ENCODE measurements at places on chromosomes 2 and 18.

DNA sequence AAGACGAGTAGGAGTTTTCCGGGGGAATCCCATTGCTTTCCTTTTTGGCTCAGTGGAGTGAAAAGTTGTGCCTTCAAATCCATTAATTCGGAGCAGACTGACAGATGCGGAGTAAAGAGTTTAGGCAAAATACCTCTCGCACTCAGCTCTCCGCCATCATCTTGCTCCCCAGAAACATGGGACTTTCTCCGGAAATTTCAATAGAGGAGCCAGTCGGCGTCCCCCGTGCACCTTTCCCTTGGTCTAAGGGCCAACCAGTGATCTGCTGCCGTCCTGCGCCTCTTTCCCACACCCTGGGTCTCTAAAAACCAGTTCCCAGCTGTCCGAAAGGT lies 318 bp downstream of the TYW5 start:
- peak; percentile 79 for DNase-seq

- no peak for DNase-seq
Measured at GRCh38 chr2:148042219-148042618, 21.3 kb downstream of the MBD5 start.

DNA sequence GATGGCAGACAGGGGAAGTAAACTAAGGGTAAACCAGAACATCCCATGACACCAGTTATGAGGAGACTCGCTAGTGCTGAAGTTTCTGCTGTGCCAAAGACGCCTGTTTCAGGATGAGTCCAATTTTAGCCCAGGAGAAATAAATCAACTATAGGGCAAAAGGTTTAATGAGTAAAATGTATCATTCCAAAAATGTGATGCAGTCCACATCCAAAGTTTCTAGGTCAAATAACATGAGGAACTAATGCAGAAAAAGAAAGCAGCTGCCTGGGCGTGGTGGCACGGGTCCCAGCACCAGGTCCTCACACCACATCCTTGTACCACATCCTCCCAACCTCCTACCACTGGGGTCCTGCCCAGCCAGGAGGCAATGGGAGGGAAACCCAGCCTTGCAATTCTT lies 126.9 kb upstream of the CTAGE1 start:
- no peak for DNase-seq

DNA sequence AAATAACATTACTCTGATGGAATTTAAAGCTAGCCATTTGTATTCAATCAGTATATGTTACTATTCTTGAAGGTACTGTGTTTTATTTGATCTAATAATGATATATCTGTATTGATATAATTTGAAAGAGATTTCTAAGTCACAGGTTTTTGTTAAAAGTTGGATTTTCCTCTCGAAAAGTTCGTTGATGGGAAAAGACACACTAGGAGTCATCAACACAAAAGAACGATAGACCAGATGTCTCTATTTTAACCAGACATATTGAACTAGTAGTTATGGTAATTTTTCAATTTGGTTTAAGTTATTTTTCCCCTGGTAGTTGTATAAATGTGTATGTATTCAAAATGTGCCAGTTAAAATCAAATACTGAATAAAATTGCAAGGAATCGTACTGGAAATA lies 2.5 kb downstream of the ASXL3 start:
- DNase-seq: no peak

DNA sequence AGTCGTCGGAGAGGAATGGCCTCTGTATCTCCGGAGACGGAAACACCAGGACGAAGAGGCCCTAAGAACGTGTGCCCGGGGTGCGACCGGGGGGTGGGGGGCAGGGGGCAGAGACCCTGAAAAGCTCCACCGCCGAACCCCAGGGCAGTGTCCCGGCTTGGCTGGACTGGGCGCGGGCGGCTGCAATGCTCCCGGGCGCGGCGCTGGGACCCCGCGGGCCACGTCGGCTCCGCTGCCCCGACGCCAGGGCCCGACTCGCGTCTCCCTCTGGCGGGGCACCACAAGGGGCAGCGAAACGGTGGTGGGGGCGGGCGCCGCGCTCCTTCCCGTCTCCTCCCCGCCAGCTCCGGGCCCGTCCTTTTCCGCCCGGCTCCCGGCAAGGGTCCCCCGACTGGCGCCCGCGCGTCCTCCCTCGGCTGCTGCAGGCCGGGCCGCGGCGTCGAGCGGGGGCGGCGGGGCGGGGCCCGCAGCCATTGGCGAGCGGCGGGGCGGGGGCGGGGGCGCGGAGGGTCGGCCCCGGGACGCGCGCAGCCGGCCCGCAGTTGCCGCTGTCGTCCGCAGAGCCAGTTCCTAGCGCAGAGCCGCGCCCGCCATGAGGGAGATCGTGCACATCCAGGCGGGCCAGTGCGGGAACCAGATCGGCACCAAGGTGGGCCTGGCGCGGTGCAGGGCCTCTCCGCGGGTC lies at the start of gene TUBB6:
TSS of gene TUBB6 (plus strand) at position 541 of the 685 bp plus-strand sequence. CDS start at position 593, 52 bp downstream.
- DNase-seq: peak; percentile 78

DNA sequence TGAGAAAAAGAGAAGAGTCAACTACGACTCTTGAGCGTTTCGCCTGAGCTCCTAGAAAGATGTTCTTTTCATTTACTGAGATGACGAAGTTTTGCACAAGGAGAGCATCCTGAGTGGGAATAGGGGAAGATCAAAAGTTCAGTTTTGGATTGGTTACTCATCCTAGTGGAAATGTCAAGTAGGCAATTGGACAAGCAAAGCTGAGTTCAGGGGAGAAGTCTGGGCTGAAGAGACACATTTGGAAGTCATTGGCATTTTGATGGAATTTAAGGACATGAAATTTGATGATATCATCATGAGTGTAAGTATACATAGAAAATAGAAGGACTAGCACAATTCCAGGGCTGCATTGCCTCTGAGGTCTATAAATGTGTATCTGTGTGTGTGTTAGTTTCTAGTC lies 416.6 kb downstream of the RAD51AP2 start:
- no peak for DNase-seq

DNA sequence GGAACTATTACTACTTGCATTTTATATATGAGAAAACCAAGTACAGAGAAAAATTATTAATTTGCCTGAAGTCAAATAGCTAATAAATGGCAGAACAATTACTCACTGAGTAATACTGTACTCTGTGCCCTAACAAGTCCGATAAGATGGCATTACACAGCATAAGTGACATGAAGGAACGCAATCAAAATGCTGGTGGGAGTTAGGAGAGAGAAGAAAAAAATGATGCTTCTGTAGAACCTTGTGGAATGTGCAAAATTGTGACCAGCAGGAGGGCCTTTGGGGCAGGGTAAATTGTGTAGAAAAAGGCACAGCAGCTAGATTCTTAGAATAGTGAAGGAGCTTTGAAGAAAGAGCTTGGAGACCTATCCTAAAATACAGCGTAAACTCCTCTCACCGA lies 32.9 kb downstream of the EPHA4 start:
- DNase-seq: no peak

- DNase-seq: no peak
Measured at GRCh38 chr2:158120102-158120501, 18.4 kb downstream of the UPP2 start.

DNA sequence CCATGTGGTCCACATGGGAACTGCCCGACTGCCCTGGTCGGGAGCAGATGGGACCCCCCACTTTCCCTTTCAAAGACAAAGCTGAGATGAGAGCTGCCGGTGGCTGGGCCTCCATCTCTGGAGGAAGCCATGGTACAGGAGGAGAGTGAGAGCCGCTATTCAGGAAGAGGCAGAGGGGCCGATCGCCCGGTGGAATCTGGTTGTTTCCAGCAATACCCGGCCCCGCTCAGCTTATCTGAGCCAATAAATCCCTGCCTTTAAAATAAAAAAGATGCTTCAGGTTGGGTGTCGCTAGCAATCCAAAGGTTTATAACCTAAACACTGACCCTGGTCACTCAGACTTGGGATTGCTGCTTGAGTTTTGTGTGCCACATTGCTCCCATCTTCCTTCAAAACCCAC lies 15.2 kb upstream of the B3GNT7 start:
- no peak for DNase-seq

DNA sequence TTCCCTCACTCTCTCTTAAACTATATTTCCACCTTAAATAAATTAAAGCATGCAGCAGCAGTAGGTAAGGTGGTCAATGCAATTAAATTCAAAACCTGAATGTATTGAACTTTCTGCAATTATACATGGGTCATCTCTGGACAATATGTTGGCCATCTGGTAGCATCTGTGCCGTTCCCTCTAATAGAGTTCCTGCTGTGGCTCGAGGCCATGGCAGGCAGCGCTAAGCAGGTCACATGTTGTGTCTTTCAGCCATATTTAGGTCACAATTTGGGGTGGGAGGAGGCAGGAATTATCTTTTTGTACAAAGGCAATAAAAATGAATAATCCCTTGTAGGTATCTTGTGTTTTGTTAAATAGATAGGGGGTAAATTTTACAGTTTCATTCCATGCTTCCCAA lies 676.2 kb downstream of the ZEB2 start:
- DNase-seq: no peak

GRCh38 chr2:152425765-152426727 lies 91.1 kb downstream of the FMNL2 start:
- DNase-seq: peak; percentile 27

GRCh38 chr2:161344692-161345091 lies 36.5 kb downstream of the PSMD14 start:
- DNase-seq: no peak

DNA sequence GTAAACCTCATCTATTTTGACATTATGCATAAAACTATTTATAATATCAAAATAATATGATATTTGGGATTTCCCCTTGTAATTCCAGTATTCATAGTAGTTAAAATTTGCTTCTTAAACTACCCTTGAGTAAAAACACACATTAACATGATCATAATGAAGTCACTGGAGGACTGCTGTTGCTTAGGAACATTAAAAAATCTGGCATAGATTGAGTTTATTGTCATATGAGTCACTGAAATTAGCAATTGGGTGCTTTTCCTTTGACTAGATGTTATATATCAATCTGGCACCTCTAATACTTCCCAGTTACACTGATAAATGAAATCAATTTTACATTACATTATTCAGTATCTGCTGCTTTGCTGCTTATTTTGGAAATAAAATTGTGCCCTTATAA lies 57.0 kb upstream of the ZC3H15 start:
- no peak for DNase-seq

- DNase-seq: no peak
Measured at GRCh38 chr18:75455249-75456198, 28.0 kb upstream of the SMIM21 start.

- no peak for DNase-seq
Measured at GRCh38 chr2:72415241-72415661, 267.6 kb upstream of the CYP26B1 start.

DNA sequence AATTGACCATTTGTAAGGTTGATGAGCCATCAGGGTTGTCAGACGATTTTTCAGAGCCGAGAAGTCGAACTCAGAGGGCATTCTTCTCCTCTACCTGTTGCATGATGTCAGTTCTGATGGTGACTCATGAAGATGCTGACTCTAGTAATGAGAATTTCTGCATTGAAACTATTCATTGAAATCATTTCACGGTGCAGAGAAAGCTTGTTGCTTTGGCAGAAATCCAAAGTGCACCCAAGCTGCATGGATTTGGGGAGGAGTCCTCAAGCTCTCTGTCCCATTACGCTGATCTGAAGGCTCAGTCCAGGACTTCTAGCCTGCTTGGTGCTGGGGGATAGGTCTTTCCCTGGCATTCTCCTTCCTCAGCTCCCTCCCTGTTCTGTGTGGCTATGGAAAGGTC lies 125.7 kb upstream of the PXDN start:
- DNase-seq: no peak

DNA sequence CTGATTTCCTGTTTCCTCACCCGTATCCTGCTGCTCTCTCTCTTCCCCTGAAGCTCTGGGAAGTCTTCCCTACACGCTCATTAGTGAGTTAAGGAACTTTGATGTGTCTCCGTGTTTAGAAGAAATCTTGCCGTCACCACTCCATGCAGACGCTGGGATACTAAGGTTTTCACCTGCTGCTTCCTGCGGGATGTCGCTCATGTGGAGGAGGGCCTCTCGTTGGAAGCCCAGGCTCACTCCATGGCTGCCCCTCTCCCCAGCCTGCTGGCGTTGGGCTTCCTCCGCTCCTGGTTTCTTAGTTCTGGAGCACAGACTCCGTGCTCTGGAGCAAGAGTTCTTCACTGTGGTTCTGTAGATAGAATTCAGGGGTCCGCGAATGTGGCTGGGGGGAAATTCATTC lies 326.3 kb downstream of the GBX2 start:
- no peak for DNase-seq

- DNase-seq: no peak
Measured at GRCh38 chr2:133982256-133982655, 271.6 kb upstream of the MGAT5 start.

DNA sequence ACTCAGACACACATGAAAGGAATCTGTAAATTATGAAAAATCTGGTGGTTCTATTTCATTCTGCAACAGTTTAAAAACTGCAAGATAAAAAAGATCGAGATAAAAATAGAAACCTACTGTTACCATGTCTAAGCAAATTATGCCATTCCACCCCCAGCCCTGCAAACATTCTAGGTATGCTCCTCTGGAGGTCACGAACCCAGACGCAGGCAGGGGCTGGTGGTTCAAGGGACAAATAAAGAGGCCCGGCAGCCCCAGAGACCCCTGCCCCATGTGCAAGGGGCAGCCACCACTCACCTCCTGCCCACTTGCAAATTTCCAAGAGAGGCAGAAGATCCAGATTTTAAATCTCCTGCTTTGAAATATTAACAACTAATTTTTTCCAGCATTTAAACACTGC lies 210.5 kb downstream of the ANAPC1 start:
- DNase-seq: no peak

DNA sequence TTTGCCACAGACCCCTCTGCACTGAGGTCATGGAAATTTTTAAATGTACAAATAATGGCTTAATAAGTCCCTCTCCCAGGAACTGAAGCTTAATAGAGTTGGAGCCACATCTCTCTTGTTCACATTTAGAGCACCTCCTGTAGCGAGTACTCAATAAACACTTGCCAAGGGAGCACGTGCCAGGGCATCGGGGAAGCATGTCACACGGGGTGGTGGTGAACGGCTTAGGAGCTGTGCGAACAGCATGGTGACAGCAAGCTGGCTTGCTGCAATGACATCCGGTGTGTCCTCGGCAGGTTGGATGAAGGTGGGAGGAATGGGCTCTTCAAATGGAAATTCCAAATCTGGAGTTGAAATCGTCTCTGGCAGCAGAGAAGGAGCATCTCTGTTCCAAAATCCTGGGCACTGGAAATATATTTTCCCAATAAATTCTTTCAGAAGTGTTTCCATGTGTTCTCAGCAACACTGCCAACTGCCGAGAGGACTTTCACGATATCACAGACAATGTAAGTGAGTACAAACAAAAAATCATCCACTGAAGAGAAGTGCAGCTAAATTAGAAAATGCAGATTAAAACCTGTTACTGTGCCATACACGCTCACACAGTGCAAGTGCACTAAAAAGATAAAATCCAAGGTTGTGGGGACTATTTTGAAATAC lies 74.1 kb downstream of the GALR1 start:
- DNase-seq: no peak

DNA sequence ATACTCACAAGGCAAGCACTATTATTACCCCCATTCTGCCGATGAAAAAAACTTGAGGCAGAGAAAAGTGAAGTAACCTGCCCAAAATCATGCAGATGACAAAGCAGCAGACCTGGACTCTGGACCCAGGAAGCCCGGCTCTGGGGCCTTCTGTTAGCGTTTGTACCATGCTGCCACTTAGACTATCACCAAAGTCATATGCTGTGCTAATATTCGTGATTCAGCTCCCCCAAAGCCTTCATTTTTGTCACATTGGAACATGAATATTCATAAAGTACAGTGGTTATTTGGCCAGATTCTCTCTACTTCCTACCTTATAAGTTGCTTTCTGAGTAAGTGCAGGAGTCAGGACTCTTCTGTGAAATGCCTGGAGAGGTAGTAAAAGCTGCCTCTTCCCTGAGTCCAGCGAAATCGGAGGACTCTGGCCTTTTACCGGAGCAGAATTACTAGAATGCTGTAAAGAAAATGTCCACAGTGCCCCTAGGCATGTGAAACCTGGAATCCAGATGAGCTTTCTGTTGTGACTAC lies 86.7 kb downstream of the FTCDNL1 start:
- no peak for DNase-seq

GRCh38 chr2:12054956-12055618 lies 308.7 kb downstream of the LPIN1 start:
- DNase-seq: no peak
